GOT3 (cell line): ENCODE measurements at places on chromosomes 3 and 15.

- no peak for DNase-seq
Observed at GRCh38 chr3:58628823-58629562, 37.6 kb downstream of the FAM3D start.

DNA sequence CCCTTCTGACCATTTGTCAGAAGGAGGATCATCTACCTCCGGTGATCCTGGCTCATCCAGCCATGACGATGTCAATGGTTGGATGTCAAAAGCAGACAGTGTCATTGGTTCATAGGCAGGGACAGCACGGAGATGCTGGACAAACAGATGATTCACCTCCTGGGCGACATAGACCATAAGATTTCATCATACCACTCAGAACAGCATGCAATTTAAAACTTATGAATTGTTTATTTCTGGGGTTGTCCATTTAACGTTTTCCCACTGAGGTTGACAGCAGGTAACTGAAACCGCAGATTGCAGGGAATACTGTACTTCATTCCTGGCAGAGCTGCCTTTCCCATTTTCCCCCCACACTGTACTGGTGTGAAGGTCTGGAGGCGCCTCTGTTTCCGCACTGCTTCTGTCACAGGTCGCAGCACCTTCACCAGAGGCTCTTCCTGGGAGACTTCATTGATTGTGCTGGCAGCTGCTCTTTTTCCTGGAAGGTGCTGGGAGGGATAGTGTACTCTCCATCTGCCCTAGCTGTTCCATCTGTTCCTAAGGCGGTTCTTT lies 32.5 kb upstream of the TMOD3 start:
- no peak for DNase-seq

DNA sequence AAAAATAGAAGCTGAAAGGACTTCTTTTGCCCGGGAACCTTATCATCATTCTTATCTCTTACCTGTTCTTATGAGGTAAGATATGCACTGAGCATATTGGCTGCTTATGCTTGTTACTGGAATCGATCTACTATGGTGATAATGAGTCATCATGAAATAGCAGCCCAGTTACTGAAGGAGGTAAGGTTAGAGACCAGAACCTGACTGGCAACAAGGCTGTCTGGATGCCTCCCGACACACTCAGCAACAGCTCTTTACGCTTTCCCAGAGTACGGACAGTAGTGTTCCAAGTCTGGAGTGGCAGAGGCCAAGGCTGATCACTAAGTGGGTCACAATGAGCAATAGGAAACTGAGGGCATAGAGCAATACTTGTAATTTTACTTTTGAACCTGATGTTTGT lies 314.1 kb downstream of the NLGN1 start:
- DNase-seq: no peak

DNA sequence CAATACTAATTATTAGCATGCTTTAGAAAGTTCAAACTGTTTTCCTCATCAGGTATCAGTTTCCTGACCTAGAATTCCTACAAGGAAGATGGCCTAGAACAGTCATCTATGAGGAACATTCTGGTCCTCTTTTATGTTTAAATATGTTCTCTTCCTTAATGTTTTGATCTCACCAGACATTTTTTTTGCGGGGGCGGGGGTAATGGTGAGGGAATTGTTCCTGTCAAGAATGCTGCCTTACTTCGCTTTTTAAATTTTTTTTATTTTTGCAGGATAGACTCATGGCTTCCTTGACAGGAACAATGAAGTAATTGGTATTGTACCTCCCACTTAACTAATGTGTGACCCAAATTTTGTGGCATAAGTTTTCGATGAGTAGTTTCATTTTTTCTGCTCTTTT lies 44.3 kb upstream of the NANOGP8 start:
- DNase-seq: no peak

DNA sequence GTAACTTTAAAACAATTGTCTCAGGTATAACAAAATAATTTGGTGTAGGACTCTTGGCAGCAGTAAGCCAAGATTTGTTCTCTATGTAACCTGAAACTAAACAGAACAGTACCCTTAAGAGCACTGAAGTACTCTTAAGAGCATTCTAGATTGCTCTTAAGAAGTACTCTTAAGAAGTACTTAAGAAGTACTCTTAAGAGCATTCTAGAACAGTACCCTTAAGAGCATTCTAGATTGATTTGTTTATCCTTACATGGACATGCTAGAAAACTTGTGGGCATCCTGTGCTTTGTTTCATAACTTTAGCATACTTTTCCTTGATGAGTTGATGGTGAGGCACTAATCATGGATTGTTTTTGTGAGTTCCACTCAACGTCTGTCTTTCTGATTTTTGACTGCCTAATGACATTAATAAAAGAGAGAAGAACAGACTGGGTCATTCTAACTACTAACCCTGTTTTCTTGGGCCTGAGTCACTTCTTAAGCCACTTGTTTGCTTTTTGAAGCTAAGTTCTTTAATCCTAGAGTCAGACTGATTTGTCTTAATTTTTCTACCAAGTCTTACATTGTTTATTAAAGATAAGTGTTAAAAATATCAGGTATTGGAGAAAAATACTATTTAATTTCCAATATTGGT lies 57.2 kb upstream of the UTS2B start:
- DNase-seq: no peak

DNA sequence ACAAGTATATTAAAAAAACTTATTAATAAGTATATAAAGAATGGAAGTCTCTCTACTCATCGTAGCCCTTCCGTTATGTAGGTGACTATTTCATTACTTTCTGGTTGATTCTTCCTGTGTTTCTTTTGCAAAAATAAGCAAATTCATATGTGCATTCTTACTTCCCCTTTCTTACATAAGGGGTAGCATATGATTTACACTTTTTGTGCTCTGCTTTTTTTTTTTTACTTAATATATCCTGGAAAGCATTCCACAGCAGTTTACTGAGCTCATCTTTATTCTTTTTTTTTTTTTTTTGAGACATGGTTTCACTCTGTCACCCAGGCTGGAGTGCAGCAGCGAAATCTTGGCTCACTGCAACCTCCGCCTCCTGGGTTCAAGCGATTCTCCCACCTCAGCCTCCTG lies 12.9 kb downstream of the SCAMP5 start:
- no peak for DNase-seq

DNA sequence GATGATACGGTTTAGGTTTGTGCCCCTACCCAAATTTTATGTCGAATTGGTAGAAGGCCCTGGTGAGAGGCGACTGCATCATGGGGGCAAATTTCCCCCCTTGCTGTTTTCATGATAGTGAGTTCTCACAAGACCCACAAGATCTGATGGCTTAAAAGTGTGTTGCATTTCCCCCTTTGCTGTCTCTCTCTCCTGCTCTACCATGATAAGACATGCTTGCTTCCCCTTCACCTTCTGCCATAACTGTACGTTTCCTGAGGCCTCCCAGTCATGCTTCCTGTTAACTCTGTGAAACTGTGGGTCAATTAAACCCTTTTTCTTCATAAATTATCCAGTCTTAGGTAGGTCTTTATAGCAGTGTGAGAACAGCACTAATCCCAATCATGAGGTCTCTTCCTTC lies 381.2 kb downstream of the RSL24D1 start:
- DNase-seq: no peak

DNA sequence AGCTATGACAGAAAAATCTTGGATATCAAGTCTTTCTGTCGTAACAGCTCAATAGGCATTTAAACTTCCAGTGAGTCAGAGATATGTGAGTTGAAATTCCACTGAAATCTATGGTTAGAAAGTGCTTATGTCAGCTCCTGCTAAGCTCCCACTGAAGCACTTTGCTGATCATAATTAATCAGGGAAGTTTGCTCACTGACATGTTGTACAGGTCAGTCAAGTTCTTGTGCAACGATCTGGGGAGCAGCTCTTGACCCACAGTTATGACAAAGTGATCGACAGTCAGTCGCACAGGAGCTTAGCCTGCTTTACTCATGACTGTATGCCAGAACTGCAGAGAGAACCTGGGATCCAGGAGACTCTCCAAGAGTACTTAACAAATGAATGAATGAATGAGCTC lies 453.5 kb downstream of the SOX2 start:
- DNase-seq: no peak

- DNase-seq: no peak
Observed at GRCh38 chr3:31967592-31967991, 13.5 kb downstream of the OSBPL10 start.

DNA sequence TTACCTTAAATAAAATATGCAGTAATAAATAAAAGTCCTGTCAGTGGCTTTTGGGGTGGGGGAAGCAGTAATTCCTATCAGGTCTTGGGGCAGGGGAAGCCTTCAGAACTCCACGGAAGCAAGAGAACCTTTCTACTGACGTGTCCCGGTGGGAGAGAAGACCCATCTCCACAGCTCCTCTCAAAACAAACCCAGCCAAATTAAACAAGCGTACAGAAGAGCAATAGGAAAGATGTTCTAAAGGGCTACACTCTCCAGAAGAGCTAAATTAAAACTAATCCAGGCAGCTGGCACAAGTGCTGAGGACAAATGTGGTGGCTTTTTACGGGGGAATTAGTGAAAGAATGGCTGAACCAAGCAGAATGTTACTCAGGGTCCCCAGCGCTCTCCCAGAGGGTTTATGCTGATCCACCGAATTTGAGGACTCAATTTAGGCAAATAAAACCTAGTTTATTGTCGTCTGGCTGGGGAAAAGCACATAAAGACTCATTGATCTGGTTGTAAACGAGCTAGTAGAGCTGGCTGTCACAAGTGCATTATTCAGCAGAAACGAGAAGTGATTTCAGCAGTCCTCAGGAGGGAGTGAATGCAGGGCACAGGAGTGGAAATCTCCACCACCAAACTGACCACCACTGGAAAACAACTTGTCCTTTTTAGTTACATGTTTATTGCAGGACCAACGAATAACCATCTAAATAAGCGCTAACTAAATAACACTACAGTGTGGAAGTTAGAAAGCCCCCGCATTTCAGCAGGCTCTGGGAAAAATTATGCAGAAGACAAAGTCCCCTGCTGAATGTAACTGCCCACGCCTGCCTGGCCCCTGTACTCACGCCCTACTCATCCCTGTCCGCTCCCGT lies 13.5 kb downstream of the BFSP2 start:
- DNase-seq: no peak

- no peak for DNase-seq
Observed at GRCh38 chr15:92629975-92630626, 25.5 kb downstream of the FAM174B start.

DNA sequence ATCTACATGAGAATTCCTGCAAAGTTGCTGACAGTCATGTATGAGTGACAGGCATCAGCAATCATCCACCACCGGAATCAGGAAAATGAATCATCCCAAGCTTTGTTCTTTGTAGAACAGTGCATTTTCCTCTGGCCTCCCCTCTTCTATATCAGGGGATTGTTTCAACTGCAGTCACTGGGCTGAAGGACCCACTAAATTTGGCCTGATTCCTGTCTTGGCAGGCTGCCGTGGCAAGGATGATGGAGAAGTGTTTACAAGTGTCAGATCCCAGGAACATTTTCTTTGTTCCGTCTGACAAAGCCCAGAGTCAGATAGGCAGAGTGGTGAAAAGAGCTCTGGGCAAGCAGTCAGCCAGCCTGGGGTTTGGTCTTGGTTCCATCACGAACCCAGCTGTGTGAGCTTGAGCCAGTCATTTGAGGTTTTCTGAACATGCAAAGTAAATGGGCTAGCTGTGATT lies 175.1 kb upstream of the TSC22D2 start:
- no peak for DNase-seq

GRCh38 chr3:122794779-122795673 lies at the start of gene SLC49A4:
Gene SLC49A4, plus strand, starts transcription at chr3:122795069. Its CDS starts 124 bp downstream, at chr3:122795193.
- DNase-seq: no peak

DNA sequence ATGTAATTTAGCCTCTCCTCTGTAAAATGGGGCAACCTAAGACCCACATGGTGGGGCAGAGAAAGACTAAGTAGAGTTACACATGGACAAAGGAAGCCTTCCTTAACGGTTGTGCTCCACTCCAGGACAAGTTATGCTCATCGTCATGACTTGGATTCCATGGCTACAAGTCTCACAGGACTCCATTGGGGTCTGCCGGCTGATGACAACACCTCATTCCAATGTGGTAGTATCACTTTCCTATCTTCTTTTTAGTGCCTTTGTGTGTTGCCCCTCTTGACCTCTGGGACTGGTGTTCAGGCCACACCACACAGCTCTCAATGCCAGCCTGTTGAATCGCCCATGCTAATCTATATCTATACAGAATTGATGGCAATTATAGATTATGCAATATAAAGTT lies 181.3 kb upstream of the WNT5A start:
- no peak for DNase-seq

DNA sequence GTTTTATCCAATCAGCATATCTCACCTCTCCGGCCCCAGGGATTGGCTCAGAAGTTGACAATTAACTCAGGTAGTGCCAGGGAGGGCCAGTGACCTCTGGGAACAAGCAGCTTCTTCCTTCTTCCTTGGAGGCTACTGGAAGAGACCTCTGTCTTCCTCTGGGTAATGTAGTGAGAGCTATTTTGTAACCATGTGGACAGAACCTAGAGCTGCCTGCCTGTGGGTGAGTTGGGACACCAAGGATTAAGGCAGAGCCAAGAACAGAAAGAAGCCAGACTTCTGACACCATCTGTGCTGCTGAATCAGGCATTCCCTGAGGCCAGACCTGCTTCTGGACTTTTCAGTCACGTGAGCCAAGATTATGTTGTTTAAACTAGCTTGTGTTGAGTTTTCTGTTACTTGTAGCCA lies 5.9 kb upstream of the NDUFAF1 start:
- DNase-seq: no peak

DNA sequence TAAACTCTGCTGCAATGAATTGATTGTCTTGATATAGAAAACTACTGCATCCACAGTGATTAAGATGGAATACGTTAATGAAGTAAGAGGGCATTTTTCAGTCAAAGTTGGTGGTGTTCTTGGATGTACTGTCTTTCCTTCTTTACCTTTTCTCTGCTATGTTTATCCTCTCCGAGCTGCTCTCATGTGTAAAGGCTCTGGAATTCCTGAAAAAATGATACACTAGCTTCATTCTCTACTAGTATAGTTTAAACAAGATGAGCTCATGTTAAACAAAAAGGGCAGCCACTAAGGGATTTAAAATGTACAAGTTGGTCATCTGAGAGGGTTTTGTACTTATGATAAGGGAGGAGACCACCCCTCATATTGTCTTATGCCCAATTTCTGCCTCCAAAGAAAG lies 504.6 kb upstream of the NECTIN3 start:
- DNase-seq: no peak

DNA sequence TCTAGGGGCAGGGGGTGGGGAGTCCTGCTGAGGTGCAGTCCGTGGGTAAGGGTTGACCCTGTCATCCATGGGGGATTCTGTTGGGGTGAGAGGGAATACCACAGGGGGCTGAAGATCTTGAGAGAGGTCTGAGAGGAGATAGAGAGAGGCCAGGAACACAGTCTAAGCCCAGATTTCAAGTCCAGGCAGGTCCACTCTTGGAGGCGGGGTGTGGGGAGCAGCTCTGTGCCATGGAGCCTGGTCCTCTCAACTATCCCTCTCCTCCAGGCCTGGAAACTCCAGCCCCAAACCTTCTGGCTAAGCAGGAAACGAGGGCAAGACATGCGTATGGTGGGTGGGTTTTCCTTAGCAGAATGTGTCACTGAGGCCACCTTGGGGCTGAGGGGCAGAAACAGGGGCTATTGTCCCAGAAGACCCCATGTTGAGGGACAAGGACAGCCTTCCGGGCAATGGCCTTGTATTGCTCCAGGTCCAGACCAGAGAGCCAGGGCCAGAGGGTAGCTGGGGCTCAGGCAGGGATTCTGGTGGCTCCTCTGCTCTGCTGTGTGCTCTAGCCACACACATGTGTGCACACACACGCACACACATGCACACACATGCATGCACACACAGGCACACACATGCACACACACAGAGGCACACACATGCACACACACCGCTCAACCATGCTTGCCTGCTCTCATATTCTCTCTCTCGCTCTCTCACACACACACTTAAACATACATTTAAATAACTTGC lies 48.6 kb upstream of the MAGEF1 start:
- no peak for DNase-seq

- DNase-seq: no peak
Observed at GRCh38 chr3:98690876-98691275, 72.3 kb upstream of the ST3GAL6 start.

GRCh38 chr3:144457758-144458157 lies 486.1 kb downstream of the DIPK2A start:
- DNase-seq: no peak
